Activated CD8-positive, alpha-beta T cell treated with anti-CD3 and anti-CD28 coated beads, Interleukin-2, amount 10 ng/mL, durations not matched to agents 7 days and 5 days (primary cell): ENCODE measurements at places on chromosomes 16 and 17.

DNA sequence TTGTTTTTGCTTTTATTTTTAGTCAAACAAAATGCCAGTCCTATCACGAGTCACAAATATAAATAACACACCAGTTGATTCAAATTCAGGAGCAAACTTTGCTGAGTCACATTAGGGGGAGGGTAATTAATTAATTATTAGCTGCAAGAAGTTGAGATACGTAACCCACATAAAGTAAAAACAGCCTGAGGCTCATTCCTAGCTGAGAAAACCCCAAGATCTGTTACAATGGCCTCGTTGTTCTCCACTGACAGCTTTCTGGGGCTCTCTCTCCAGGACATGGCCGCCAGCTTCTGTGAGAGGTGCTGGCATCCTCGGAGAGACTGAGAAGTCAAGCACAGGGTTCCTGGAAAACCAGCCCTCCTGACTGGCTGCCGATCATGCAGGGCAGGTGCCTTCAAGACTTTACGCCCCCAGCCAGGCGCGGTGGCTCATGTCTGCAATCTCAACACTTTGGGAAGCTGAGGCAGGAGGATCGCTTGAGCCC is 11.1 kb downstream of the RAB40B start:
- DNase-seq = no peak

- DNase-seq = no peak
These were observed 3.1 kb upstream of the KCNJ12 start for GRCh38 chr17:21373036-21373435.

GRCh38 chr16:89565256-89565505 is 4.7 kb downstream of the RPL13 start:
- no peak for DNase-seq

GRCh38 chr17:71202449-71202848 is 918.4 kb upstream of the SOX9 start:
- DNase-seq = no peak

DNA sequence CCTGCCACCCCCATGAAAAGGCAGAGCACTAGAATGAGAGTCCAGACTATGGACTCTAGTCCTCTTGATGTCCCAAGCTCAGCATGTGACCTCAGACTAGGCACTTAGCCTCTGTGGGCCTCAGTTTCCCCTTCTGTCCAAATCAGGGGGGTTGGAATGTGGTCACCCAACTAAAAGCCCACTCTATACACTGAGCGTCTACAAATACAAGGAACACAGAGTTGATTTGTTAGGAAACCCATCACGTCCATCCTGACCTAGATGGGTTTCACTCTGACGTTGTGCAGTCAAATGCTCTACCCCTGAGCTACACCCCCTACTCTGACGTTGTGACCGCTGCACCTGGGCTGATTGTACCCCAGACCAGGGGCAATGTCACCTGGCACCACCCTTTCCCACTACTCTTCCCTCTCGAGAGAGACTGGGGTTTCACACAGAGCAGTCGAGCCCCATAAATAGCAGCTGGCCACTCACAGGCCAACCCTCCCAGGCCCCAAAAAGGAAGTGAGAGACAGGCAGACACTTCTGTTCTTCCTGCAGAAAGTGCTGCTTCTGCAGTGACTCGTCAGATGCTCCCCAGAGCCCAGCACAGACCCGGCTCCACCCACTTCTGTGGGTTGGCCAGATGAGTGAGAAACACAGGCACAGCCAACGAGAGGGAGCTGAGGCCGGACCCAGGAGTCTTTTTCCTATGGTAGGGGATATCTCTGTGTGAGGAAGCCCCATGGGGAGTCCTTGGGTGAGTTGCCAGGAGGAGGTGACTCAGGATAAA is 16.1 kb upstream of the TNFRSF13B start:
- peak; percentile 79 for DNase-seq

GRCh38 chr16:81227785-81228184 is 10.7 kb upstream of the BCO1 start:
- no peak for DNase-seq

GRCh38 chr17:35088356-35088880 is 24.9 kb upstream of the RFFL start:
- peak; percentile 45 for DNase-seq
